ENCODE measurements at places on chromosomes 1 and 21. TPM values are rescaled to one million over a fixed set of nuclear protein-coding genes. Genes with fewer than 3 reads are reported as not detected.

MROH9 gene
- not detected for total RNA-seq

PAPPA2 gene
- 3.1 TPM for total RNA-seq

OR10Z1 gene
- not detected for total RNA-seq

TSPEAR gene
- not detected for total RNA-seq

SAMD13 gene
- total RNA-seq: 13.0 TPM

CEPT1 gene
- total RNA-seq: 54.3 TPM

RAB7B gene
- total RNA-seq: 6.3 TPM

UTS2 gene
- not detected for total RNA-seq

ST6GALNAC3 gene
- 3.7 TPM for total RNA-seq

HES4 gene
- 7.3 TPM for total RNA-seq

RORC gene
- 8.9 TPM for total RNA-seq

MEX3A gene
- total RNA-seq: 6.8 TPM

CFAP57 gene
- 0.52 TPM for total RNA-seq

OR2W3 gene
- total RNA-seq: 2.1 TPM

LINGO4 gene
- total RNA-seq: under 0.01 TPM

A3GALT2 gene
- not detected for total RNA-seq

SPATA1 gene
- total RNA-seq: 1.0 TPM

OR2L3 gene
- total RNA-seq: not detected

KRTAP11-1 gene
- not detected for total RNA-seq

SLAMF7 gene
- 0.52 TPM for total RNA-seq
